Activated CD8-positive, alpha-beta T cell treated with anti-CD3 and anti-CD28 coated beads for 36 hours (primary cell): ENCODE measurements at places on chromosomes 3 and 15. TPM values are rescaled to one million over a fixed set of nuclear protein-coding genes. Genes with fewer than 3 reads are reported as not detected.

Gene MYO5C
- 1.9 TPM for total RNA-seq

Gene GOLGA8N
- 4.9 TPM for total RNA-seq

DNA sequence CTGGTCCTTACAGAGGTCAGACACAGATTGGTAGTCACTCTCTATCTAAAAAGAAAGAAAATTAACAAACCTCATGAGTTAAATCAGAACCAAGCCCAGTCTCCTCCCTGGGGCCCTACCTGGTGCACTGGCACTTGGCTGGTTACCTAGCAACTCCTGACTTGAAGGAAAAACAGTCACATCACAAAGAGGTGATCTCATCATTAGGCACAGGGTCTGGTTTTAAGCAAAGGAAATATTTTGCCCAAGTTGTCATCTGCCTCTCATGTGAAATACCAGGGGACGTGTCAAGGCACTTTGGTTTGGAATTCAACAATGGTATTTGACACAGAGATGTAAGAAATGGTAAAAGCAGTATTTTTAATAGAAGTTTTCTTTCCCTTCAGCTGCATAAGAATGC is 47.7 kb upstream of the FMN1 start:
- H3K27ac ChIP-seq, result no peak overlapping the region
- no peak overlapping the region for H3K4me3 ChIP-seq
- H3K27me3 ChIP-seq, result peaks cover 3% of the 10 kb centered on the region
- peaks cover 4% of the 10 kb centered on the region for H3K4me1 ChIP-seq
- H3K36me3 ChIP-seq, result no peaks in the 10 kb centered on the region

Gene NR1I2
- total RNA-seq, result 1.0 TPM

GRCh38 chr15:70318594-70319465 is 221.1 kb upstream of the TLE3 start:
- no peaks in the 10 kb centered on the region for H3K4me1 ChIP-seq
- no peaks in the 10 kb centered on the region for H3K27me3 ChIP-seq
- no peak overlapping the region for H3K27ac ChIP-seq
- no peak overlapping the region for H3K4me3 ChIP-seq
- DNase-seq, result no peak
- H3K36me3 ChIP-seq, result no peaks in the 10 kb centered on the region

Gene IL17RE
- 1.2 TPM for total RNA-seq
